ENCODE measurements at places on chromosomes 11 and 22.

DNA sequence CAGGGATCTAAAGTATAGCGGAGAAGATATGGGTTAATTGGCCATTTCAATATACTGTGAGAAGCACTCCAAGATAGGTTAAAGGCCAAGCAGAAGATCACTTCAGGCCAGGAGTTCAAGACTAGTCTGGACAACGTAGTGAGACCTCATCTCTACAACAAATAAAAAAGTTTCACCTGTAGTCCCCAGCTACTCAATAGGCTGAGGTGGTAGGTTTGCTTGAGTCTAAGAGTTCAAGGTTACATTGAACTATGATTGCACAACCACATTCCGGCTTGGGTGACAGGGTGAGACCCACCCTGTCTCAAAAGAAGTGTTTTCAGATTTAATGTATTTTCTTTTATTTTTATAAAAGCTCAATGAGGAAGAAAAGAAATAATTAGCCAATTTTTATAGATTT, 25.4 kb downstream of the PATL1 start:
- no peak for DNase-seq

GRCh38 chr22:42171946-42172719, 41.5 kb upstream of the CYP2D6 start:
- no peak for DNase-seq

DNA sequence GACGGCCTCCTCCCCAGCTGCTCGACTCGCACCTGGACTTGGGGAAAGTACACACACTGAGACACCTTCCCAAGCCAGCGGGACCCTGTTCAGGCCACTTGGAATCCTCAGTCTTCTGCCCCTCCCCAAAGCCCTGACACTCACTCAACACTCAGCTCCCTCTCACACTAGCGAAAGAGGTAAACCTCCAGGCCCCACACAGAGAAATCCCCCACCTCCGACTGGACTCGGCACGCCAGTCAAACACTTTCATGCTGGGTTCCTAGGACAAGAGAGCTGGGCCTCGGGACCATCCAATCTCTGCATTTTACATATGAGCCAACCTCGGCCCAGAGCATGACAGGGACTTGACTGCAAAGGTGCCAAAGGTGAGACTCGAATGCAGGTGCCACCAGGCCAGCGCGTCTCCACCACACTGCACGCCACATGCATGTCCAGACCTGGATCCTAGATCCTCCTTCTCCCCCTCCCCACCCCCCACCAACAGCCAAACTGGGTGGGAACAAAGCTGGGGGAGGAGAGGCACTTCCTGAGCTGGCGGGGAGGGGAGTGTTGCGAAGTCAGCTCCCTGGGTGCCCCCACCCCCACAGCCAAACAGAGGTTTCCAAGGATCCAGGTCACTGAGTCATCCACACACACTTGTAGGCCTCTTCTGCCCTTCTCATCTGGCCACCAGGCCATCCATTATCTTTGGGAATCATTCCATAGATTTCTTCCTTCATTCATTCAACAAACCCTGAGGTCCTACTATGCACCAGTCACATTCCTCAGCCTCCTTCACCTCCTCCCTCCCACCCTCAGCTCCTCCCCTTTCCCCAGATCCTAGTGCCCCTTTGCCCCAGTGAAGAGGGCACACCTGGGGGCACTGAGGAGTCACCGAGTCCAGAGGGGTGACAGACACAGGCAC, 10.7 kb upstream of the CD5 start:
- DNase-seq: no peak

DNA sequence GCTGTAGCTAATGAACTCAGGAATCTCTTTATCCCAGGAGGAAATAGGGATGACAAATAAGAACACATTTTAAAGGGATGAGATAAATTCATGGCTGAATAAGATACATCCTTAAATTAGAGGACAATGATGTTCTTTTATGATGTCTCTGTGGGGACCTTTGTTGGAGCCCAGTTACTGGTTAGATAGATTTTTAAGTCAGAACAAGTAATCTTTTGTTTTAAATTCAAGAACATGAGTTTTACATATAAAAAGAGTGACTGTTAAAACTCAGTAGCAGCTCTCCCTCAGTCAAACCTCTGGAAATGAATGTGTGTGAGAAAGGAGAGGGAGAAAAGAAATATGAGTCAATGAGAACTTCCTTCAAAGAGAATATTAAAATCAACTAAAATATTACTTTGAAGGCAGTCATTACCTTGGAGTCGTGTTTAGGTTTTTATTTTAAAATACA, 241.6 kb downstream of the SWAP70 start:
- no peak for DNase-seq

DNA sequence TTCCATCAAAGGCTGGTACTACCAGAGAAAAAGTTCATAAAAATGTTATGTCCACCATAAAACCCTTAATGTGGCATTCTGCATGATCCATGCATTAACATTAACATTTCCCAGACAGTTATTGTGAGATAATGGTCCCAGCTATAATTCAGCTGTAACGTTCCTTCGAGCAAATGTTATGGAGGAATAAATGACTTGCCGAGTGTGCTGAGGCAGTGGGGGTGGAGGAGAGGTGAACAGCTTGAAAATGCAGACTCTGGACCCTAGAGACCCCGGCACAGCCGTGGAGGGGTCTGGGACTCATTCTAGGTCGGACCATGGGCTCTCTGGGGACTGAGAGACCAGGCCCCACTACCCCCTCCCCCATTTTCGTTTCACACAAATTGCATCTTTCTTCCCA, 141.9 kb downstream of the PKNOX2 start:
- no peak for DNase-seq

GRCh38 chr11:79694368-79694767, 253.5 kb upstream of the TENM4 start:
- DNase-seq: no peak

GRCh38 chr11:77126861-77127234, 1.2 kb upstream of the MYO7A start:
- no peak for DNase-seq

DNA sequence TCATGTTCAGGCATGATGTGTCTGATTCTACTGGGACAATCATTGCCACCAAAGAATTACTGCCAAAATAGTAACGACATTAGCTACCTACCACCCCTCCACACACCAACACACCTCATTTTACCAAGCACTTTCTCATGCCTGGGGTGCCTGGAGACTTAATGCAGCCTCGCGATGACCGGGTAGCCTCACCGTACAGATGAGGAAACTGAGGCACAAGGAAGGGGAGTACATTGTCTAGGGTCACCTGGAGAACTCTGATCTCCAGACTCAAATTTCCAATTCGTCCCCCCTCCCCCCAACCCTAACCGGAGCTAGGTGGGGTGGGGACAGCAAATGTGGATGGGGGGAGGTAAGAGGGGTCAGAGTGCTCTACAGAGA, 2.7 kb upstream of the RTN4RL2 start:
- DNase-seq: no peak

DNA sequence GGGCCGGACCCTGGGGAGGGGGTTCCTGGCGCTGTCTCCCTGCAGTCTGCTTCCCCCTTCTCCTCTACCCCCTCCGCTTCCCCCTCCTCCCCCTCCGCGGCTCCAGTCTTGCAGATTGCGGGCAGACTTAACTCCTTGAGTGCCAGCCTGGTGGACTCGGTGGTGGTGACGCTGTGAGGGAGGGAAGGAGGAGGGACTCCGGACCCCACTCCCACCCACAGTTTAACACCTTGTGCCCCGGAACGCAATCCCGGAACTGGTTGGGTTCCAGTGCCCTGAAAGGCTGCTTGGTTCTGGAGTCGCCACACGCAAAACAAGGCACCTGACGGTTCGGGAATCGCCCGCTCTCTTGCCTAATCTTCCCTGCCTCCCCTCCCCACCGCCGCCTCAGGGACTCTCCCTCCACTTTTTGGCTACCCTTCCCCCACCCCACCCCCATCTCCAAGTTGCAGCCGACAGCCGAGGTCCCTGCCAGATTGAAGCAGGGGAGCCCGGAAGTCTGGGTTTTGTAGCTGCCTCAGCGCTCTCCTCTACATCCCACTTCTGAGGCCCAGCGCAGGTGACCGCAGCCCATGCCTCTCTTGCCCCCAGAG, 3.9 kb upstream of the BCL9L start:
- DNase-seq: peak; percentile 87

GRCh38 chr11:46202149-46202548, 75.3 kb upstream of the CREB3L1 start:
- no peak for DNase-seq

- no peak for DNase-seq
These were observed 12.6 kb downstream of the JAML start for GRCh38 chr11:118212131-118212725.

DNA sequence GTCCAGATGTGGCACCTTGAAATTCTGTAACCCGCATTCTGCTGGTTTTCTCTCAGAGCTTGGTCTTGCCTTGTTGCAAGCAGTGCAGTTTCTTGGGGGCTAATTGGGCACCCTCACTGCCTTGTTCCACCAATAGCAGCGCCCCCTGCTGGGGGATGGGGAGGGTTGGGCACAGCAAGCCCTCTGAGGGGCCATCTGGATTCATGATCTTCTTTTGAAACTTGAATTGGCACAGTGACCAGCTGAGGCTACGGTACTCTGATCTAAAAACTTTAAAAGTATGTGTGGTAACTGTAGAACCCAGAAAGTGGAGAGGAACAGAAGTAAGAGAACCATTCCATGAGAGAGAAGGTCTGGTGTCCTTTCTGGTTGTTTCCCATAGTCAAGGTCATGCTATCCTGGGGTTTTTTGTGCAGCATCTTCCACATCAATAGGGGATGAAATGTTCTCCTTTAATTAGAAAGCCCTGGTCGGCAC, 64.2 kb downstream of the MED15 start:
- peak; percentile 64 for DNase-seq

DNA sequence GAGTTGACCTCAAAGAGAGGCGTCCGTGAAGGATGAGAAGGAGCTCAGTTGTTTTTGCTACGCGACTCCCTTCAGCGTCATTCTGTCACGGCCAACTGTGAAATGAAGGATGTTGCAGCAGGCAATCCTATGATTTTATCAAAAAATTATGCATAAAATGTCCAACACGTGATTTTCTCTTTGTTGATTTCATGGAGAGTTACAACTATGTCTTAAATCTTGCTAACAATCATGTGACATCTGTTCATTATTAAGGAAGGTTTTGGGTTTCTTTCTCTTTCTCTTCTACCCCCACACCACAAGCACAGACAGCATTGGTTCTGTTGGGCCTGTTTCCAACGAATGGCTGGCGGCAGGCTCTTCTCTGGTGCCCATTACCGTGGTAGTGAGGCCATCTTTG, 3.7 kb downstream of the KRTAP5-4 start:
- no peak for DNase-seq

GRCh38 chr11:69475141-69475865, 6.2 kb upstream of the LINC01488 start:
- DNase-seq: peak; percentile 36

Measured in Right ventricle myocardium superior (tissue), 1 donor.